ENCODE measurements at places on chromosomes 6 and 20. TPM values are rescaled to one million over a fixed set of nuclear protein-coding genes. Genes with fewer than 3 reads are reported as not detected.

DNA sequence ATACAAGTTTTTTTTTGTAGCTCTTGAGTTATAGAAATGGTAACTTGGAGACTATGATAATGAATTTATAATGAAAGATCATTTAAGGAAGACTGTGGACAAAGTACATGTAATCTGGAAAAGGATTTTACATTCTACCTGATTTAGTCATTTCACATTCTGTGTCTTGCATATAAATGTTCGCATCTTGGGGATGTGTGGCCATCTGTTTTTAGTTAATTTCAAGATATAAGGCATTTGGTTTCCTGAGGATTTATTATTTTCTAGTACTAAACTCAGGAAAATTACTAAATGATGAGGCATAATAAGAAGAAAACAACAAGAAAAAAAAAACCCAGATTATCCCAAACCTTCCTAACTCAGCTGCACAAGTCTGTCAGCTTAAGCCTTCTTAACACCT, 112.7 kb upstream of the PRL start:
- DNase-seq: no peak

DNA sequence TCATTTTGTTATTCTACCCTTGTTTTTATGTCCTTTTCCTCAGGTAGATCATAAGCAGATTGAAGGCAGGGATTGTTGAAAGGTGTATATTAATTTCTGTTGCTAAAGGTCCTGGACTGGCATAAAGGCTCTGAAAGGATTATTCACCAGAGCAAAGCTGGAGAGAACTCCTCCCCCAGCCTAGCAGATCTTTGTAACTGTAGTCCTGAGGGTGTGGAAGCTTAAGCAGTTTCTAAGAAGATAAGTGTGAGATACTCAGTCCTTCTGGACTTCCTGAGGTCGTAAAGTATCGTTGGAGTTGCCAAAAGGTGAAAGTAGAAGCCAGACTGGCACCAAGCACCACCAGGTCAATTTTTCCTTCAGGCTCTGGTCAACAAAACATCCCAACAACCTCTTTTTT, 24.2 kb downstream of the CGA start:
- DNase-seq: no peak

DNA sequence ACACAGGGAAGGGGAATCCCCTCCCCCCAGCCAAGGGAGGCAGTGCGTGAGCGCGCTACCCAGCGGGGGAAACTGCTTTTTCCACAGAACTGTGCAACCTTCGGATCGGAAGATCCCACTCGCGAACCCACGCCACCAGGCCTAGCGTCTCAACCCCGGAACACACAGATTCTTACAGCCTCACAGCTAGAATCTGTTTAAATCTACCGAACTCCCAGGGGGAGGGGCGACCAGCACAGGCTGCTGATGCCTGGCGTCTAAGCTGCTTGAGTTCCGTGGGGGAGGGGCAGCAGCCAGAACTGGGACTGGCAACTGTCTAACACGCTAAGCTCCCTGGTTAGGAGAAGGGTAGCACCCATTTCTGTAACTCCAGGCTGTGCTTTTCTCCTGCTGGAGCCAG, 217.3 kb upstream of the TENT5A start:
- no peak for DNase-seq

GRCh38 chr20:10321138-10321717, 102.6 kb downstream of the SNAP25 start:
- no peak for DNase-seq

DNA sequence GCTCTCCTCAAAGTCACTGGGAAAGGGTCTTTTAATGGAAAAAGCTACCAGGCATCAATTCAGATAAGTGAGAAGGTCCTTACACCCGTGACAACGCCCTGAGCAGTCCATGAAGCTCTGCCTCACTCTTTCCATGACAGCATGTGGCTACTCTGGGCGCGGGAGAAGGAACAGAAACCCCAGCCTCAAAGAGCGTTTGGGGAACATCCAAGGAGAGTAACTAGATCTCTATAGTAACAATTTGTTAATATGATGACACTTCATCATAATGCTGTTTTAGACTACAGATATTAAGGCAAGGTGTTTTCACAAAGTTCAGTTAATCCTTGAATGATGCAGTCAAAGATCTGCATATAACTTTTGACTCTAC, 55.2 kb downstream of the KIF6 start:
- DNase-seq: no peak

DNA sequence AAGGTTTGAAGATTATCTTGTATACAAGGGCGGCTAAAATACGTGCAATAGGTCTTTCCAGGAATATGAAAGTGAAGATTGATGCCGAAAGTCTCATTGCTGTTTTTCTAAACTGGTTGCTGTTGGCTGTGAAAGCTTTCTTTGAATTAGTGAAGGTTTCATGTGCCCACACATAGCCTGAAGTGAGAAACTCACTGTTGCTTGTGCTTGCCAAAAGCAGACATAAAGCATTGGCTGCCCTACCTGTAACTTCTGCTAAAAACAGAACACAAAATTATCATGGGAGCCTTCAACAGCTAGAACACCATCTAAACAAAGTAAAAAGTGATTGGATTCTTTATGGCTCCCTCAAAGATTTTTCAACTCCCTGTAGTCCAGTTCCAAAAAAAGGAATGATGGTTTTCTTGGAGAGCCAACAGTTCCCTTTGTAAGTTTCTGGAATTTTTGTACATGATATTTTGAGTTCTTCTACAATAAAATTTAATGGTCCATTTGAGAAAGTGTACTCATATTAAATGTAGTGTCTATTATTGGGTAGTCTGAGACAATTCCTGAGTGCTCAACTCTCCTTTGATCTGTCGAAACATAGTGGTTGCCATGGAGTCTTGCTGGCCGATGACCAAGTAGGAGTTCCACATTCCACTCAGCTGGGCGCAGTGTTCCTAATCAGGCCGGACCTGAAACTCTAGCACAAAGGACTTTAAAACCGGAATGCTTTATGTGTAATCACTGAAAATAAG, 68.5 kb downstream of the PLEKHG1 start:
- DNase-seq: peak; percentile 89

- DNase-seq: no peak
Observed at GRCh38 chr20:4047614-4048013, 32.3 kb upstream of the RNF24 start.

RSPO3 gene
- total RNA-seq: 0.92 TPM

ANKS1A gene
- 26.8 TPM for total RNA-seq

RAET1L gene
- total RNA-seq: not detected

SNAP91 gene
- 5.5 TPM for total RNA-seq

FOXQ1 gene
- not detected for total RNA-seq
